Stimulated activated CD4-positive, alpha-beta T cell treated with anti-CD3 and anti-CD28 coated beads, Interleukin-4, amount 100 ng/mL, for 4 hours (primary cell): ENCODE measurements at places on chromosomes 16 and 17.

GRCh38 chr17:3033248-3033640 is 30.2 kb downstream of the OR1D5 start:
- DNase-seq: no peak

- no peak for DNase-seq
These were observed 705.5 kb downstream of the CDH11 start for GRCh38 chr16:64416216-64417005.

GRCh38 chr17:79223471-79223870 is 148.8 kb downstream of the ENGASE start:
- no peak for DNase-seq

GRCh38 chr17:66491213-66491612 is 188.8 kb downstream of the PRKCA start:
- no peak for DNase-seq

DNA sequence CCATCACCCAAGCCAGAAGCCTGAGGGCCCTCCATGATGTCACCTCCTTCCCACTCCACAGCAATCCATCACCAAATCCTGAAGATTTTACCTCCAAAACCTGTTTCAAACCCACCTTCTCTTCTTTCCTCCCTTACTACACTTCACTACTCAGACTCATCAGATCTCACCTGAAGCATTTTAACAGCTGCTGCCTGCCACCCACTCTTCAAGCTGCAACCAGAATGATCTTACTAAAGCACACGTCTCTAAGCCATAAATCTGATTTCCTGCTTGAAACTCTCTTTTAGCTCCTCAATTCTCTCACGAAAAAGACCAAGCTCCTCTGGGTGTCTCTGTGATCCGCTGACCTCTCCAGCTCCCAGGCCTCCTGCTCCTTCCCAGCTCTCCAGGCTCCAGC is 46.5 kb downstream of the CDK5R1 start:
- no peak for DNase-seq

GRCh38 chr16:8819411-8820034 is 21.9 kb downstream of the PMM2 start:
- no peak for DNase-seq

DNA sequence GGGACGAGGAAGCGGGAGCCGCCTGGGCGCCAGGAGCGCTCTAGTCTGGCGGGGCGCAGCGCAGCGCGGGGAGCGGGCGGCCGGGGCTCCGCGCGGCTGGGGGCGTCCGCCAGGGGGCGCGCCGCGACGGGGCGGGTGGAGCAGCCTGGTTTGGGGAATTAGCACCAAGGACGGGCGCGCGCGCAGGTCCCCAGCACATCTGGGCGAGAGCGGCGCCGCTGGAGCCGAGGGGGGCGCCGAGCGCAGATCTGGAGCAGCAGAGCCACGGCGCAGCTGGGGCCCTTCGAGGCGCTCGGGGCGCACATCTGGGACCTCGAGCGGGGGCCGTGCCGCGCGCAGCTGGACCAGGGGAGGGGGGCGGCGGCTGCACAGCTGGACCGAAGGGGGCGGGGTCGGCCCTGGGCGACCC is at the start of gene NXPH3:
NXPH3 (plus strand) TSS at position 193 of the 409 bp plus-strand sequence. CDS start 349 bp downstream, outside the sequence.
- peak; percentile 71 for DNase-seq

GRCh38 chr17:36715951-36716350 is 114.6 kb downstream of the MRM1 start:
- DNase-seq: no peak

DNA sequence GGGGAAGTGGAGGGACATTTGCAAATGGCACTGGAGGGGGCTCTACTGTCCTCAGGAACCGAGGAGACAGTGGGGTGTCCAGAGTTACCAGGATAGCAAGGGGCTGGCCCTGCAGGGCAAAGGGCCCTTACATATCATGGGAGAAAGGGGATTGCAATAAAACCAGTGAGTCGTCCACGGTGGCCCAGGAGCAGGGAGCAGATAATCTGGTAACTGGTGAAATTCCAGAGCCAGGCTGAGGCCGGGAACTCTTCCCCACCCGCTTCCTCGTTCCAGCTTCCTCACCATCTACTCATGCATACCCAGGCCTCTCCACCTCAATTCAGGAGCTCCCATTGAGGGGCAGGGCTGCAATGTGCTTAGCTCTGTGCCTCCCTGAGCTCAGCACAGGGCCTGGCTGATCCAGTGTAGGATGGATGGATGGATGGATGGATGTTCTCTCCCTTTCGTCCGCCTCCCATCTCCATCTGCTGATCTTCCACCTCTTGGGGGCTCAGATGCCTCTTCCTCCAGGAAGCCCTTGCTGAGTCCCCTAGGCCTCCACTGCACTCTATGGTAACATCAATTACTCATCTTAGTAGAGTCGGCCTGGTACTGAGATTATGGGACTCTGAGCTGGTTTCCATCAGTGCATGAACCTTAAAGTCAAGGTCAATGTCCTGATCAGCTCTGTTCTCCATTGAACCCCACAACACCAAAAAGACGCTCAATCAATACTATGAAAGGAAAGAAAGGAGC is 41.2 kb upstream of the NDRG4 start:
- DNase-seq: no peak

- DNase-seq: no peak
These were observed 74.3 kb downstream of the DYNLRB2 start for GRCh38 chr16:80614908-80615671.

DNA sequence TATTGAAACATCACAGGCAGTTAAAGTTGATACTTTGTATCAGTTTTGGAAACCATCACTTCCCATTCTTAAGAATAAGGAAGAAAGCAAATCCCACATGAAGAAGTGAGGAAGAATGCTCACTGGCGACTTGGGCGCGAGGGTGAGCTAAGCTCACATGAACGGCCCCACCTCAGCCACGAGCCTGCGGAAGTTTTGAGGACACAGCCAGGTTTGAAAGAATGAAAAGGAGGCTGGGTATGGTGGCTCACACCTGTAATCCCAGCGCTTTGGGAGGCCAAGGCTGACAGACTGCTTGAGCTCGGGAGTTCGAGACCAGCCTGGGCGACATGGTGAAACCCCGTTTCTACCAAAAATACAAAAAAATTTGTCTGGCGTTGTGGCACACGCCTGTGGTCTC is 110.3 kb upstream of the CHMP6 start:
- DNase-seq: no peak

DNA sequence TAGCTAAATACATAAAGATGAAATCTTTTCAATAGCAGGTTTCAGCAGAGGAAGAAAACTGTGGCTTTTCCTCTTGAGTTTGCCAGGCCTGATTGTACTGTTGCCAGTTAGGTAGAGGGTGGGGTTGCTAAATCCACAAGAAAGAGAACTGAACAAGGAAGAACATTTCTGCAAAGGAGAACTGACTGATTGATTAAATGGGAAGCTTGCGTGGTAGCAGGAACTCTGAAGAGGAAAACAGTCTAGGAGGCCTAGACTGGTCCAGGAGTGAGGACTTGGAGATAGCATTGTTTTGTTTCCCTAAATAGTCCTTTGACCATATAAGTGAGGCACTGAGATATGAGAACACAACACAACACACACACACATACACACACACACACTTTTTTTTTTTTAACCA is 18.8 kb downstream of the LRRC36 start:
- DNase-seq: no peak

DNA sequence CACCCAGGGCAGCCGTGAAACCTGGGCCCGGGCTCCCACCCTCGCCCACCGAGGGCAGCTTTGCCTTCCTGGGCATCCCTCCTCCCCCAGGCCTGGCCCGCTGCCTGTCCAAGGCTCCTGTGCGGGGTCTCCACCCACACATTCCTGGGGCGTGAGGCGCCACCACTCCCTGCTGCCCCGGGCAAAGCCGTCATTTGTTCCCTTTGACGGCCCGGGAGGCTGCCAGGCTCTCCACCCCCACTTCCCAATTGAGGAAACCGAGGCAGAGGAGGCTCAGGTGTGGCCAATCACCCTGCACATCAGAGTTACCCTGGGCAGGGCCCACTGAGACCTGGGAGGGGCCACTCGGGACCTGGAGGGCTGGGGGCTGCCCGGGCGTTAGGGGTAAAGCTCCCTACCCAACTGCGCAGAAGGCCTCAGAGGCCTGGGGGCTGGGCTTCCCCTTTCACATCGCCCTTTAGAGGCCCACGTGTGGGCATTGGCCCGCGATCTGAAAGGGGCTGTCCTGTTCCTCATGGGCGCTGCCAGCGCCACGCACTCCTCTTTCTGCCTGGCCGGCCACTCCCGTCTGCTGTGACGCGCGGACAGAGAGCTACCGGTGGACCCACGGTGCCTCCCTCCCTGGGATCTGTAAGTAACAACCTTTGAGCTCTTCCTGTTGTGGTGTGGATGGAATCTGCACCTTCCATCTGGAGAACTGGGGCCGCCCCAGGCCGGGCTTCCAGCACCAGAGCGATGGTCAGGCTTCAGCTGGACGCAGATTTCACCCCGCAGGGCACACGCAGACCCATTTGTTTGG is at the start of gene MSLN:
MSLN (plus strand) TSS at position 190 of the 799 bp plus-strand sequence. CDS start 1,947 bp downstream, outside the sequence.
- DNase-seq: no peak

GRCh38 chr17:36509272-36509985 is 22.9 kb downstream of the ZNHIT3 start:
- DNase-seq: no peak

DNA sequence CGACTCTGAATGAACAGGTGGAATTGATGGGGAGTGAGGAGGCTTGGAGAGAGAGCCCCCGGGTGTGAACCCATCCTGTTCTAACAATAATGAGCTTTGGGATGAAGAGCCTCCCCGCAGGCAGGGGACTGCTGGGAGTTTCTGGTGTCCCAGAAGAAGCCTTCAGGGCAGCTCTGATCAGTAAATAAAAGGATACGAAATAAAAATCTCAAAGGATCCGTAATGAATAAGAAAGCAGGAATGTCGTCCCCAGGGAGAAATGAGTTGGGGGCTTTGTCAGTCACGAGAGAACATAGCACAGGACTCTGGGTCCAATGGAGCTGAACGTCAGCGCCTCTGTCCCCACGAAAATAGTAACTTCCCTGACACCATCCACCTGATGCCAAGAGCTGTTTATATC is 113.4 kb downstream of the PITPNC1 start:
- DNase-seq: no peak

GRCh38 chr17:30558686-30559545 is 81.7 kb downstream of the GOSR1 start:
- DNase-seq: no peak

GRCh38 chr16:14101415-14101814 is 30.3 kb downstream of the MRTFB start:
- DNase-seq: no peak

- DNase-seq: no peak
These were observed 127.6 kb downstream of the KIF2B start for GRCh38 chr17:53950207-53950857.

DNA sequence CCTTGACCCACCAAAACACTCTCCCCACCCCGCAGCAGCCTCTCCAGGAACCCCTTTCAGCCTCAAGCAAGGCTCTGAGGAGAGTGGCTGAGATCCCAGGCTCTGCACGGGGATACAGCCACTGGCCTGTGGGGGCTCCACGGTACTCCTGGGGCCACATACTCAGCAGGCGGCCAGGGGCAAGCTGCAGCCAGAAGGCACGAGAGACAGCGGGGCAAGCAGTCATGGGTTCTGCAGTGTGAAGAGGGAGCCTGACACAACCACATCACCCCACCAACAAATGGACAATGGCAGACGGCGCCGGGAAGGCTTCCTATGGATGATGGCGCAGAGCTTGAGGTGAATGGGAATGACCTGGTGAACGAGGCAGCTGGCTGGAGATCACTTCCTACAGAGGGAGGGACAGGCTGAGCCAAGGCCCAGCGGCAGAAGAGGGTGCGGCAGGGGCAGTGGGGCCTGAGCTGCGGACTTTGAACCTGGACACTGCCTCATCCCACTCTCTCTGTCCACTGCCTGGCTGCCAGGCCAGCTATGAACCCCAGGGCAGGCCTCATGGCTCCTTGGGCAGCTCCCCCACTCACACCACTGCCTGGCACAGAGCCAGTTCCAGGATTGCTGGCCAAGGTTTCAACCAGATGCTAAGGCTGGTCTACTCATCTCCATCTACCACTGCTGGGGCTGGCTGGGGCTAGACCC is 10.8 kb upstream of the BCAR1 start:
- DNase-seq: no peak

GRCh38 chr17:72117535-72118334 is 3.1 kb upstream of the SOX9 start:
- DNase-seq: no peak

DNA sequence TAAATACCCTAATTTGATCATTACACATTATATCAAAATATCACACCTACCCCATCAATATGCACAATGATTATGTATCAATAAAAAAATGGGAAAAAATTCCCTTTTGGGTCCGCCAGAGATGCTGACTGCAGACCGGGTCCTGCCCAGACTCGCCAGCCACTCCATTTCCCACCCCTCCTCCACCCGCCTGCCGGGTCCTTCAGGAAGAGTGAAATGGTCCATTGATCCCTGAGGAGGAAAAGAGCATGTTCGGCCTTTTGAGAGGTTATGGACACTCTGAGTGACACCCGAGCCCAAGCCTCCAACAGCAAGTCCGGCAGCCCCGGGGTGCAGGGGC is 123.9 kb upstream of the ZFHX3 start:
- DNase-seq: no peak

GRCh38 chr16:13306161-13306995 is 405.0 kb downstream of the SHISA9 start:
- DNase-seq: no peak

GRCh38 chr16:87728026-87728425 is 37.8 kb downstream of the KLHDC4 start:
- no peak for DNase-seq

GRCh38 chr16:17325476-17326143 is 145.2 kb downstream of the XYLT1 start:
- no peak for DNase-seq

- no peak for DNase-seq
These were observed 311.8 kb downstream of the CDH11 start for GRCh38 chr16:64809876-64810629.
